ENCODE measurements at places on chromosomes 6 and 20.

GRCh38 chr6:36414481-36414880 is 27.0 kb upstream of the ETV7 start:
- DNase-seq, result no peak

DNA sequence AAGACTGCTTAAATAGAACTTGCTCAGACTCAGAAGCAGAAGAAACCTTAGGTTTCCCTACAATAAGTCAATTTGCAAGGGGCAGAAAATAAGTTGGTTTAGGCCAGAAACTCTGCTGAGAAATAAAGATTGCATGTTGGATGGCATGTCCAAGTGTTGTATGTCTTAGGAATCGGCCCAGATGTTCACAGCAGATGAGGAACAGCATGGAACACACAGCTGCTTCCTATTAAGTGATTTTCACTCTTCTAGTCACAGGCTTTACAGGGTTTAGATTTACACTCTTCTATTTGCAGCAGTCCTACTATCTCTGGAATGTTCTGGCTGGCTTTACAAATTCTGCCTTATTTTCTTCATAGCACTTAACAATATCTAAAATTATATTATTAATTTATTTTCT is 3.2 kb downstream of the ZKSCAN4 start:
- no peak for DNase-seq

DNA sequence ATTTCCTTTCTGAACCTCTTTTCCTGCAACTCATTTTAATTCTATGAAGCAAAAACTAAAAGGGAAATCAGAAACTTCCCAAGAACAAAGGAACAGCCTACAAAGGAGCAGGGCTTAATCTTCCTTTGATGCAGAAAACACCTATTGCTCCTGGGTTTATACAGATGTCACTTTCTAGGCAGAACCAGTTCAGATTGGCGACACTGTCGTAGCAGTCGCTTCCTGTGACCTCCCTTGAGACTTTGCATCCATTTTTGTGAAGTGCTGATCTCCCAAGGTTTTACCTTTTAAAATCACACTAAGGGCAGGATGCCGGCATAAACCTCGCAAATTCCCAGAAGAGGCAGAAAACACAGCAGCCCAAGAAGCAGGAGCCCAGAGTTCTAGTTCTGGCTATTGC is 40.1 kb downstream of the JAG1 start:
- DNase-seq, result no peak

GRCh38 chr6:26363882-26364701 is 906 bp upstream of the BTN3A2 start:
- no peak for DNase-seq

DNA sequence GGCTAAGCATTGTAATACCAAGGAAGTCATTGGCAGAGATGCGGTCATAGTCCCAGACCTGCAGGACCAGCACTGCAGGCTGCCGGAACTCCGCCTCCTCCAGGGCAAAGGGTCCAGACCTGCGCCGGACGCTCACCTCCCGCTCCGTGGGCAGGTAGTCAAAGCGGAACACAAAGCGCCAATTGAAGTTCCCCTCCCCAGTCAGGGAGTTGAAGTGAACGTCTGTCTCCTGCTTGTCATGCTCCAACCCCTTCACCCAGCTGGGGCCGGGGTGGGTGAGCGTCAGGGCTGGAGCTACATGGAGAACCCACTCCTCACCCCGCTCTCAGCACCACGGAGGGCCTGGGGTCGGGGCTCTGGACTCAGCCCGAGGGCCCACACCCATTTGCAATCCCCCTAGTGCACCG is 18.2 kb downstream of the ERGIC3 start:
- DNase-seq, result no peak

DNA sequence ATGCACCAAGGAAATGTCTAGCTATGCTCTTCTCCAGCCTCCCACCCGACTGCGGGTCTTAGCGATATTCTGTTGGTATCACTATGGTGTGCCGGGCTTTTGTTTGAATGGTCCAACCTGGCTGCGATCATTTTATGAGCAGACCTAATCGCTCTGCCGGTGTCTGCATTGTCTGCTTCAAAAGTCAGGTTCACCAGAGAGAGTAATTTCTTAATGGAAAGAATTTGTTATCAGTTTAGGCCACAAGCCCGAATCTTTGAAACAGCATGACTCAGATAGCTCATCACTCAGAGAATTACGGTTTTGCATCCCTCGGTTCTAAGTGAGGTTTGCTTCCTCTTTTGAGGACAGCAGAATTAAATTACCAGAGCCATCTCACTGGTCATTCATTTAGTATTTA is 521.0 kb upstream of the ARID1B start:
- no peak for DNase-seq
